ENCODE measurements at places on chromosomes 2 and 18. TPM values are rescaled to one million over a fixed set of nuclear protein-coding genes. Genes with fewer than 3 reads are reported as not detected.

GRCh38 chr2:109231428-109231827 lies 102.4 kb downstream of the SH3RF3 start:
- DNase-seq: no peak

GRCh38 chr2:189516546-189516945 lies 64.0 kb downstream of the SLC40A1 start:
- no peak for DNase-seq

- no peak for DNase-seq
These were observed 23.8 kb downstream of the GRHL1 start for GRCh38 chr2:9975328-9975727.

GRCh38 chr2:230525682-230526081 lies 109.7 kb downstream of the SP100 start:
- DNase-seq: no peak

- DNase-seq: no peak
These were observed 88.0 kb downstream of the SMAD7 start for GRCh38 chr18:48862678-48863270.

Gene GALR1
- not detected for total RNA-seq

Gene DUSP19
- 1.9 TPM for total RNA-seq

Gene ATIC
- 62.1 TPM for total RNA-seq
